ENCODE measurements at places on chromosomes 7 and 10.

- DNase-seq, result no peak
Observed at GRCh38 chr7:114419441-114420272, 5.0 kb downstream of the FOXP2 start.

DNA sequence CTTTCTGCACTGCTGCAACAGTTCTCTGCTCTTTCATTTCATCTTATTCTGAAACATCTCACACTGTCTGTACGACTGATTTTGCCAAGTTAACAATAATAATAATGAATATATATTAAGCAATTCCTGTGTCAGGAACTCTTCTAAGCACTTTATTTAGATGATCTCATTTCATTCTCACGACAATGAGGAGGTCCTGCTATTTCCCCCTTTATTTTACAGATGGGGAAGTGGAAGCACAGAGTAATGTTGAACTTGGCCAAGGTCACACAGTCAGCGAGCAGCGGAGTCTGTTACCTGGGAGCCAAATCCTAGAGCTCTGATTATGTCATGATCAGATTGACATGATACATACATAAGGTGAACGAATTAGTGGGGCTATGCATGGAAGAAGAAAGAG, 5.8 kb downstream of the MRC1 start:
- DNase-seq, result no peak

DNA sequence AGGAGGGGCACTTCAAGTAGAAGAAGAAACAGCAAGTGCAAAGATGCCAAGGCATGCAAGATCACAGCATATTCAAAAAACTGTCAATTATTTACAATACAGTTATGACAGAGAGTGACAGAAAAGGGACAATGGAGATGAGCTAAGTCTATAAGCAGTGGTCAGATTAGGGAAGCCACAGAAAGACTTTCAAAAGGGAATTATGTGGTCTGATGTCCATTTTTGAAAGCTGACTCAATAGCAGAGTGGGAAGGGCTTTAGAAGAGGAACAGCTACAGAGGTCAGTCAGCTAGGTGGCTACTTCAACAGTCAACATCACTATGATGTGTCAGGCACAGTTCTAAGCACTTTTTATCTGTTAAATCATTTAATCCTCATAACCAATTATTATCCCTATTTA, 45.2 kb upstream of the SPOCK2 start:
- DNase-seq, result no peak

GRCh38 chr7:22799633-22800032, 23.0 kb downstream of the TOMM7 start:
- DNase-seq, result no peak

DNA sequence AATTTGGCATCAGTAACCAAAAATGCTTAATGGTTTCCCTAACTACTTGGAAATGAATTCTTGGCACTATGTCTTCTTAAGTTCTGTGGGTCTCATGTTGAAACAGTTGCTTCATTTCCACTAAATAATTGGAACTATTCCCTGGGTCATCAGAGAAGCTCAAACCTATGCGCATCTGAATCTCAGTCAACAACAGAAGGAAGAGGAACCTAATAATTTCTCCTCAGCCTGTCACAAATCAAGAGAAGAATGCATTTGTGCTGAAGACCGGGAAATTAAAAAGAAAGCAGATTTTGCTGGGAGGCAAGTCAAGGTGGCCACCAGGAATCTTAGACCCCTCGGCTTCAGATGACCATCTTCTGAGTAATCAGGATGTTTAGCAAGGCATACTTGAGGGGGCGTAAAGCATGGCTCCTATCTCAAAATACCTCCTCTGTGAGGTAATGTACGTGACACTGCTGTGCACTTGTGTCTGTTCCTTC, 41.4 kb downstream of the TOMM7 start:
- no peak for DNase-seq

GRCh38 chr7:27212497-27213432, 12.9 kb upstream of the HOXA13 start:
- no peak for DNase-seq

DNA sequence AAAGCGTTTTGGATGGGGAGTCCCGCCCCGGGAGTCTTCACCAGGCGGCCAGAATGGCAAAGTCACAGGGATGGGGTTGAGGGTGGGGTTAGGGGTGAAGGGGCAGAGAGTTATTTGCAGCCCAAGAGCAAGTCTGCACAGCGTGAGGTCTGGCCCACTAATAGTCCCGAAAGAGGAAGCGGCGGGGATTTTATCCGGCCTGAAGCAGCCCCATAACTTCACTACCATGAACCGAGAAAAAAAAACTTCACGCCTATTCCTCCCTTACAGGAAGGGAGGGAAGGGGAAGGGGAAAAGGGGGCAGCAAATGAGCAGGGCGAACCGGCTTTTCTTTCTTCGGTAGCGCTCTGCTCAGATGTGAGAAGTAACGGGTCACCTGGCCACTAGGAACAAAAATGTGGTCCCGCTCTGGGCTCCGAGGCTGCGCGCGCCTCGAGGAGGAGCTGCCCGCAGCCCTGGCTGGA, 712 bp downstream of the ITPRIP start:
- no peak for DNase-seq

DNA sequence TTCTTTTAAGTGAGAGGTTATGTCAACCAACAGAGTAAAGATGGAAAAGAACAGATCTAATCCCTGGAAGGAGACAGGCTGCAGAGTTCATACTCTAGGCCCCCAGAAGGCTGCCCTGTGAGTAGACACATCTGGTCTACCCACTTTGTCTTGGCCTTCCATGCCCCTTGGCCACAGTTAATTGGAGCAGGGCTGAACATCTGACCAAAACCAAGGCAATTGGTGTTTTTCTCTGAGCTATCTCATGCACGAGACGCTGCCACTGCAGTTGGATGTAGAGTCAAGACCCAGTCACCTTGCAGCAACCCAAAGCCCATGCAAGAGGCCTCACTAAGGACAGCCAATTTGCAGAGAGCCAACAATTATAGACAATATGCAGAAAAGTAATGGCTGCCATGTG, 9.0 kb downstream of the MYOF start:
- no peak for DNase-seq

- DNase-seq, result no peak
Observed at GRCh38 chr7:9488555-9488954, 1055.1 kb downstream of the NXPH1 start.

DNA sequence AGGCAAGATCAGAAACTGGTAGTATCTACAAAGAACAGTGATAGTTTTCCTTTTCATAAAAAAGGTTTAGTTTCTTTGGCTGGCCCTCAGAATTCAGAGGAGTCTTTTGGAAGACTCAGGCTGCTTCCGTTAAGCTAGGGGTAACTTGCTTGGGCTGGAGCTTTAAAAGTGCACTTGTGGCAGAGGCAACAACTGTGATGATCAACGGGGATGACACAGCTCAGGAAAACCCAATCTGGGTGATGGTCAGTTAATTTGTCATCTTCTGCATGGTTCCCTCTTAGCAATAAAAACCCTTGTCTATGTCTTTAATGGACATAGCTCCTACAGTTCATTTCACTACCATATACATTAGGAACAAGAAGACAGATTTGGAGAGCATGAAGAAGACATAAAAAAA, 46.7 kb downstream of the SGMS1 start:
- DNase-seq, result no peak

- no peak for DNase-seq
Observed at GRCh38 chr7:132103718-132104117, 472.6 kb downstream of the PLXNA4 start.

Data from activated naive CD8-positive, alpha-beta T cell treated with anti-CD3 and anti-CD28 coated beads, Interleukin-2, amount 50 U/mL, for 16 hours (primary cell).